Occipital lobe (tissue), 3 donors: ENCODE measurements at places on chromosomes 11 and 22.

DNA sequence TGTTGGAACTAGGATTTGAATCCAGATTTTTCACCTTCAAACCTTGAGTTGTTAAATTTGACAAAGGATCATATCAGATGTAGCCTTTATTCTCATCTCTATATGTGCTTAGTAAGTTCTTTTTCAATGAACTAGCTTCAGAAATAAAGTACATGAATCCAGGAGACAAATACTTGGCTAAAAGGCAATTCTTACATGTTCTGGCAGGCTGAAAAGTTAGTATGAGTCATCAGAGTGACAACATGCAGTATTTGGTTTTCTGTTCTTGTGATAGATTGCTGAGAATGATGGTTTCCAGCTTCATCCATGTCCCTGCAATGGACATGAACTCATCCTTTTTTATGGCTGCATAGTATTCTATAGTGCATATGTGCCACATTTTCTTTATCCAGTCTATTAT lies 40.4 kb downstream of the BBOX1 start:
- DNase-seq = no peak

DNA sequence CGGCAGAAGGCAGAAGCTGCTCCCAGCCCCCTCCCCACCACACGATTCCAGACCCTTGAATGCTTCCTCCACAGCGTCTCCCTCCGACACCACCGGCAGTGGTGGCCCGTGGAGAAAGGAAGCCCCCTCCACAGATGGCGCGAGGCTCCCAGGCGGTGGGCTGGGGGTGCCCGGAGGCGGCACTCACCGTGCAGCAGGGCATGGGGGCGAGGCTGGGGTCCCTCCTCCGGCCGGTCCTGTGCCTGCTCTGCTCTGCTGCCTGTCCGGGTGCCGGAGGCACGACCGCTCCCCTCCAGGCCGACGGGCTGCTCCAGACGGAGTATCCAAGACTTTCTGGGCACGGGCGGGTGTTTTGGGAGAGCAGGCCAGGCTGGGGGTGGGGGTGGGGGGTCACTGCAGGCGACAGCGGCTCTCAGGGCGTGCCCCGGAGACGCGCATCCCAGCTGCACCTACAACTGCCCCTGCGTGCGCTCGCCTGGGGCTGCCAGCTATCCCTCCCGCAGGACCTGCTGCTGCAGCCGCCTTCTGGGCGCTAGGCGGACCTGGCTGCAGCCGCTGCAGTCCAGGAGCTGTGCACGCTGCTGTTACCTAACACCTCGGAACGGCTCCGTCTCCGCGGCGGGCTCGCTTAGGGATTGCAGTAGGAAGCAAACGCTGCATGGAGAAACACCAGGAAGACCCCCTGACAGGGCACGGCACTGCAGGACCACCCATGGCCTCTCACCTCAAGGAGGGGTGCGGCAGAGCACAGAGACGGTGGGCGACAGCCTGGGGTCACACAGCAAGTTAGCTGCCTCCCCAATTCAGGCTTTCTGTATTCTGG lies 15.2 kb downstream of the MRGPRG start:
- DNase-seq = no peak

DNA sequence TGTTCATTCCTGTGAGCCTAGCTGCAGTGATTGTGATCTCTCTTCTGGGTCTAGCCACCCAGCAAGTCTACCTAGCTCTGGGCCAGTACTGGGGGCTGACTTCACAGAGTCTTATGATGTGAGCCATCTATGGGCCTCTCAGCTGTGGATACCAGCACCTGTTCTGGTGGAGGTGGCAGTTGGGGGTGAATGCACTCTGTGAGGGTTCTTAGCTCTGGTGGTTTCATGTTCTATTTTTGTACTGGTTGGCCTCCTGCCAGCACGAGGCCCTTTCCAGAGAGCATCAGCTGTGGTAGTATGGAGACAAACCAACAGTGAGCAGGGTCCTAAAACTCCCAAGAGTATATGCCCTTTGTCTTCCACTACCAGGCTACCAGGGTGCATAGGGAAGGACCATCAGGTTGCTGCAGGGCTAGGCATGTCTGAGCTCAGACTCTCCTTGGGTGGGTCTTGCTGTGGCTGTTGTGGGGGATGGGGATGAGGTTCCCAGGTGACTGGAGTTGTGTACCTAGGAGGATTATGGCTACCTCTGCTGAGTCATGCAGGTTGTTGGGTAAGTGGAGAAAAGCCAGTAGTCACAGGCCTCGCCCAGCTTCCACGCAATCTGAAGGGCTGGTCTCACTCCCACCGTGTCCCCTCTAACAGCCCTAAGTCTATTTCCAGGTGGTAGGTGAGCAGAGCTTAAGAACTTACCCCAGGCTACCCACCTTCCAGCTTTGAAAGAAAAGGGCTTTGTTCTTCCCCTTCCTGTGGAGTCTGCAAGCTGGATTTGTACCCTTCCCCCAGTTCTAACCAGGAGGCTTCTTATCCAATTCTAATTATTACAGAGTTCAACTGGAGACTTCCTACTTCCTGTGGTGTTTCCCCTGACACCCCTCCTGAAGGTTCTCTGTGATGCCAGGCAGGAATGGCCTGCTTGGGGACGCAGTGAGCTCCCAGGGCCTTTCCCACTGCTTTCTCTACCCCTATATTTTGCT lies 250.7 kb downstream of the LUZP2 start:
- DNase-seq = no peak

DNA sequence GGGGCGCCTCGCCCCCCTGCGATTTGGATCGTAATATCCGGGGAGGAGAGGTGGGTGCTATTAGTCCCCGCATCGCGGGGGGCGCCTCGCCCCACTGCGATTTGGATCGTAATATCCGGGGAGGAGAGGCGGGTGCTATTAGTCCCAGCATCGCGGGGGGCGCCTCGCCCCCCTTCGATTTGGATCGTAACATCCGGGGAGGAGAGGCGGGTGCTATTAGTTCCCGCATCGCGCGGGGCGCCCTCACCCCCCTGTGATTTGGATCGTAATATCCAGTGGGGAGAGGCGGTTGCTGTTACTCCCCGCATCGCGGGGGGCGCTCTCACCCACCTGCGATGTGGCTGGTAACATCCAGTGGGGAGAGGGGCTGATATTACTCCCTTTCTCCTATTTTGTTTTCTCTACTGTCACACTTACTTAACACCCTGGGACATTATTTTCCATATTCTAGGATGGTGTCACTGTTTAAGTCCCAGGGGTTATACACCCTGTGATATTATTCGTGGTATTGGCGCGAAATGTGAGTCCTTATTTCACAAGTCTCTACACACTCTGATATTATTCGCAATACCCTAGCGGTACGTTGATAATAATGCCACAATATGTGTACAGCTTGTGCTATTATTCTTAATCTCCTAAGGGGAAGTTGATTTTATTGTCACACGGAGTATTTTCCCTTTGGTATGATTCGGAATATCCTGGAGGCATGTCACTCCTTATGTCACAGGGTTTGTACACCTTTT lies 57.8 kb upstream of the ALDH3B2 start:
- no peak for DNase-seq

- DNase-seq = no peak
Observed at GRCh38 chr11:130937051-130937450, 20.8 kb upstream of the SNX19 start.

DNA sequence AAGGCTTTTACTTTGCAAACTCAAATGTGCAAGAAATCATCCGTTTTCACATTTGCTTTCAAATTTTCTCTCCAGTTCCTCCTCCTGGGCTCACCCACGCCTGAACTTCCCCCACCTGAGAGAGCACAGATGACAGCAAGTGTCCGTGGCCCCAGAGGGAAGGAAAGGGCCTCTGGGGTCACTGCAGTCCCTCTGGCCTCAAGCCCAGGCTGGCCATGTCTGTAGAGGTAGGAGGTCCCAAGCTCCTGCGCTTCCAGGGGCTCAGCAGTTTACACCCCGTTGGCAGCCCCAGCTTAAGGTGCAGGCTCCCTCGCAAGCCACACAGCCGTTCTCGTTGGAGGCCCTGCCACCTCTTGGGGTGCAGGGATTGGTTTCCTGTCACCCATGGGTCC lies 40.5 kb upstream of the PRDM11 start:
- DNase-seq = no peak
